ENCODE measurements at places on chromosomes 4 and X.
A peak's percentile ranks its signal among the peaks of the same experiment; 100 is the strongest.

- DNase-seq, result no peak
Observed at GRCh38 chr4:13478707-13479106, 5.4 kb downstream of the RAB28 start.

- no peak for DNase-seq
Observed at GRCh38 chr4:87799301-87800113, at the start of gene IBSP. IBSP (plus strand) TSS chr4:87799554; CDS start chr4:87802362, 2,808 bp downstream.

DNA sequence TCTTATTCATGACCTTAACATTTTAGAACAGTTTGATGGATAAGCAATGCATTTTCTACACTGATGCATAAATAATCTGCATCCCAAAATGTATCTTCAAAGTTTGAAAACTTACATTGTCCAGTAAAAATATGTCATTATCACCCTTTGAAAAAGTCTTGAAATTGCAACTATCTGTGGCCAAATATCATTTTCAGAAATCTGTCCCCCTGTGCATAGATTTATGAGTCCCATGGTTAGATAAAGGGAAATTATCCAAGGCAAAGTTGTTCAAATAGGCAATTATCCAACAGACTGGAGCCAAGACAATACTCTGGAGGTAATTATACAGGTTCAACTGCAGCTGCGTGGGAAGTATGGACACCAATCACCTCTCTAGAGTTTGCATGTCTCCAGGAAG is 182.5 kb upstream of the INTU start:
- no peak for DNase-seq

DNA sequence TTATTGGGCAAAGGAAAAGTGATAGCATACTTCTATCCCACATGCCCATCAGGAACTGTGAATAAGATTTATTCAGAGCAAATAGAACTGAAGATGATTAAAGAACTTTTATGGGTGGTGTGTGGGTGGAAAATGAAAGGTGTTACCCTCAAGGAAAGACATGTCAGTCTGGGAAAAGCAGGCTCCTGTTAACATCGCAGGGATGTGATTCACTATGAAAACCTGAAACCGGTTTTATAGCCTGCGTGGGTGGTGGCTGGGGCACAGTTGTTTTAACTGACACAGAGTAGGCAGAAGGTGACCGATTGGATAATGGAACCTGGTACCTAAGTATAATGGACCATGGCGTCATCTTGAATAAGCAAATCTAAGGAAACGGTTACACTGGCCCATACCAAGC is 61.3 kb upstream of the CASK start:
- no peak for DNase-seq

GRCh38 chrX:38718311-38718710 is 82.9 kb upstream of the MID1IP1 start:
- DNase-seq, result no peak

DNA sequence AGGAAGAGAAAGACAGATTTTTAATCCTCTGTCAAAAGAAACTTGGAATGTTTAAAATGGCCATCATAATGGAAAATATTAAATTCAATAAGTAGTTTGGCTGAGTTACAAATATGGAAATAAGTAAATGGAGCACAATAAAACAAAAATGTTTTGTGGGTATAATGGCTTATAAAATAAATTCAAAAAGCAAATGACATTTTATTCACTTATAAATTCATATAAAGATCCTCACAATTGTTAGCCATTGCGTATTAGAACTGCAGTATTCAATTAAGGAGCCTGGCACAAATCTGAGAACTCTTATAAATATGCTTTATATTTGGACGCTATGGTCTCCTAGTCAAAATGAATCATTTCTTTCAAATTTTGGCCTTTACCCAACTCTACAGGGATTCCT is 339.0 kb upstream of the PABPC4L start:
- no peak for DNase-seq

DNA sequence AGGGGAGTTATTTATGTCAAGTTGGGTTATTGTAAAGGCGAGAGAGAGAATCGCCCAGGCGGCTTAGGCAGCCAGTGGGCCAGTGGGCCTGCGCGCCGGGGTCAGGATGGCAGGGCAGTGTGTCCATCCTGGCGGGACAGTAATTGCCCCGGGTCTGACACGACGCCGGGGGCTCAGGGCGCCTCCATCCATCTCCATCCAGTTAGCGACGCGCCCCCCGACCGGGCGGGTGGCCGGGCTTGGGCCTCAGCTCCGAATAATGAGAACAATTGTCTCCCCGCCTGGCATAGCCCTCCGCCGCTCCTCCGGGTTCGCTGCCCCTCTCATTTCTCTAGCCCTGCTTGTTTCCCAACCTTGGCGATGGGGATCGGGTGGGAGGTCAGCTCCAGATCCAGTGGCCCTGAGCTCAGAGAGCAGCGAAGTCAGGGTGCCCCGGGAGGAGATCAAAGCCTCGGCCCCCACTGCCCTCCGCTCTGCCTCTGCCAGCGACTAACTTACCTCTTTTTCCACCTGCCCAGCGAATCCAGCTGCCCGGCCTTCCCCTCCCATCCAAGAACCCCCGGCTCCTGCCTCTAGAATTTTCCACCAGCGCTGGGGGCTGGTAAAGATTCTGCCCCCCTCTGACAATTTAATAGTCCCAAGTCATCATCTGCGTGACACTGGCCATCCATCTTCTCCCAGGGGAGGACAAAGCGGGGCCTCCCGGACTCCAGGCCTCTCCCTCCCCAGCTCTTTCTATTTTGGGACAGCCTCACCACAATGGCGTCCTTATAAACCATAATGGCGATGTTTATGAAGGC is 56.9 kb upstream of the TMEM33 start:
- no peak for DNase-seq

DNA sequence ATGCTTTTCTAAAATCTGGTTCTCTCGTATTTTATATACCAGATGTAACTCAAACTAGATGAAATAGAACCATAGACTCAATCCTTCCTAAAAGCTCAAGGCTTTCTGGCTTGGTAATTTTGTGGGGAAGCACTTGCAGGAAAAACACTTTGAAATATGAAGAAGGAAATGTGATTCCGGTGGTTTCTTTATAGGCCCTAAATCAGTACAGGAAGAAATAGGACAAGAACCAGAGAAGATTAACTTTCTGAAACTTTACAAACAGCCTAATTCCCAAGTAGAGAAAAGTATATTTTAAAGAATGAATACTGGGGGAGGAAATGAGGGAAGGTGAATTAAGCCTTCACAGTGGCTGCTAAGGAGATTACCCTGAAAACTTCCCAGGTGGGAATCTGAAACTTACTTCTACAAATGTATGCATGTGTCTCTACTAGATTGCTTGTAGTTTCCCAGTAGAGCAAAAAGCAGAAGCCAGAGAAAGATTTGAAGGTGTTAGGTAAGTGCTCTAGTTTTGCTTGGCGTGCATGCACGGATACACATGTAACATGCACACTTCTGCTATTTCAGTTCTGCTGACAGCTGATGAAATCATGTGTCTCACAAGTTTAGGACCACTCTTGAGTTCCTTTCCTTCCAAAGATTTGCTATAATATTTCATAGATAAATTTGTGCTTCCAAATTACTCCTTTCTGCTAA is 92.1 kb downstream of the AFF1 start:
- no peak for DNase-seq

- no peak for DNase-seq
Observed at GRCh38 chr4:20271950-20272349, 20.2 kb downstream of the SLIT2 start.

GRCh38 chr4:32985256-32985655 is 2265.1 kb downstream of the PCDH7 start:
- peak; percentile 62 for DNase-seq

- peak; percentile 63 for DNase-seq
Observed at GRCh38 chrX:133544115-133544514, 128.8 kb upstream of the GPC4 start.

GRCh38 chr4:186765673-186766546 is 42.3 kb upstream of the FAT1 start:
- no peak for DNase-seq

DNA sequence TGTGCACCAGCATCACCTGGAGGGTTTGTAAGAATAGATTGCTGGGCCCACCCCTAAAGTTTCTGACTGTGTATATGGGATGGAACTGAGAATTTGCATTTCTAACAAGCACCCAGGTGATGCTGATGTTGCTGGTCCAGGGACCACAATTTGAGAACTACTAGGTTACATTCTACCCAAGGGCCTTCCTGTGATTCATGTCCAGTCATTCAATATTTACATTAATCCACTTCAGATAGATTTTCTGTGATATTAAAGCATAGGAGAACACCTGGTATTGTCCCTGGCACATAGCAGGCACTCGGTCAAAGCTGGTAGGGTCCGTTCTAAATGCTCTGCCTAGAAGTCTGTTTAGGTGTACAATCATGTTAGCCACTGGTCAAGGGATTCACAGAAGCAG is 19.5 kb upstream of the XPNPEP2 start:
- no peak for DNase-seq

DNA sequence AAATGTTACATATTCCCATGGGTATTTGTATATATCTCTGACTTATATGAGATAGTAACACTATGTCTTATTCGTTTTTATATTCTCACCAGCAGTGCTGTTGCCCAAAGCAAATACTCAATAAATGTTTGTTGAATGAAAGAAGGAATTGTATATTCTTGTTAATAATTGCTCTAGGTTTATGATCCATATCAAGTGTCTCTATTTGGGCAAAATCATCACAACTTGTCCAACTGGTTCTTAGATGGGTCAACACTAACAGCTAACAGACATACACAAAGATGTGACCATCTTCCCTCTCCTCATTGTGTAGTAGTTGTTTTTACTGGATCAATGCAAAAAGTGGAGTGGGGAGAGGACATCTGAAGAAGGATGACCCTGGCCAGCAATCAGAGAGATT is 6.6 kb upstream of the APLN start:
- DNase-seq, result no peak

GRCh38 chr4:145307763-145308430 is 127.5 kb upstream of the OTUD4 start:
- DNase-seq, result no peak

DNA sequence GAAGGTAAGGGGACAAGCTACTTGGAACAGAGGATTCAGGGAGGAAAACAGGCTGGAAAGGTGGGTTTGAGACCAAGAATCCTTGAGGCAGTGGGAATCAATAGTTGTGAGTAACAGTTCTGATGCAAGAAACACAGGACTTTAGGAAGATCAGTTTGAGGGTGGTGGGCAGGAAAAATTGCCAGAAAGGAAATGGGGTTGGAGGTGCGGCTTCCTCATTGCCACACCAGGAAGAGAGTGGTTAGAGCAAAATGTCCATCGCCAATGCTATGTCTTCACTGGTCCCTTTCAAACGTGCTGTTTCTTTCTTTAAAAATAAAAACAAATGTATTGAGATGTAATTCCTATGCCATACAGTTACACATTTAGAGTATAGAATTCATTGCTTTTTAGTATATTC is 57.1 kb upstream of the NOCT start:
- DNase-seq, result no peak

GRCh38 chr4:140158365-140159030 is 4.5 kb upstream of the MAML3 start:
- DNase-seq, result peak; percentile 76

- no peak for DNase-seq
Observed at GRCh38 chr4:47368211-47368610, 95.3 kb downstream of the COMMD8 start.

- peak; percentile 88 for DNase-seq
Observed at GRCh38 chr4:140308366-140309123, 64.9 kb upstream of the SCOC start.

DNA sequence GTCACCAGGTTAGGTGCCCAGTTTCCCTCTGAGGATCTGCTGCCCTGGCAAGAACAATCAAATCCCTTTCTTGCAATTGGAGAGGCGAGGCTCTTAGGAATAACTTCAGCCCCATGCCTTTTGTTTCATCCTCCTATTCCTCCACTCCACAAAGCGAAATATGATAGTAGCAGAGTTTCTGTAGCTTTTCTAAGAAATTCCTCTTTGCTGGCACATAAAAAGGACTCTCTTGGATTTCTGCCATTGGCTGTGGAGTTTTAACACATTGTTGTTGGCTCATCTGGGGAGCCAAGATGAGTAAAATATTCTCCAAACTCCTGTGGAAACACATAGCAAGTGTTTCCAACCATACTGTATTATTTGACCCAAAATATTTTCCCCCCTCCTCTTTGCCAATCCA is 11.0 kb upstream of the ADGRG2 start:
- no peak for DNase-seq

GRCh38 chr4:179001918-179002317 is 1559.7 kb upstream of the AGA start:
- DNase-seq, result no peak

DNA sequence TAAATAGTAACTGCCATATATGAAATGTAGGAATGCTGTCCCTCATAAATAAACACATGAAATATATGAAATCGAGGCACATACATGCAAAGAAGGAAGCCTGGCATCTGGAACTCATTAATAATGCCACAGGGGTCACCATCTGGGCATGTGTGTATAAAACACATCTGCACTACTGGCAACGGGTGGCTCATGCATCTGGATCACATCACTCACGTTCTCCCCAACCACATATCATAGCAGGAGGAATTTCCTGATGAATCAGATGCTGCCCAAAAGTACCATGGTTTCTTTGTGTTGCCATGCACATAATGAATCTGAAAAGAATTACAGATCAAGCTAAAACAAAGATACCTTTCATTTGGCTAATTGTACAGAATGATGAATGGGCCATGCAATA is 28.6 kb downstream of the RNF175 start:
- DNase-seq, result peak; percentile 86

DNA sequence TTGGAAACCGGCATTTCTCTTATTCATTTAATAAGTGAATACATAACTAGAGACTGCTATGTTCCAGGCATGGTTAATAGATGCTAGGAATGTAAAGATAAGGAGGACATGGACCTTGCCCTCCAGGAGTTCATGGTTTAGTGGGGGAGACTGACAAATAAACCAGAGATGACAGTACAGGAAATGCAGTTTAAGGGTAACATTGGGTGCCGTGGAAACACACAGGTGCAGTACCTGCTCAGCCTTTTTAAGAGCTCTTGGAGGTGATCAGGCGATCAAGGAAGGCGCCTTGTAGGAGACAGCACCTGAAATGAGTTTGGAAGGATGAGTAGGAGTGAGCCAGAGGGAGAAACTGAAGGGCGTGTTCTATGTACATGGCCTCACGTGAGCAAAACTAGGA is 145.8 kb downstream of the AASDH start:
- DNase-seq, result no peak

DNA sequence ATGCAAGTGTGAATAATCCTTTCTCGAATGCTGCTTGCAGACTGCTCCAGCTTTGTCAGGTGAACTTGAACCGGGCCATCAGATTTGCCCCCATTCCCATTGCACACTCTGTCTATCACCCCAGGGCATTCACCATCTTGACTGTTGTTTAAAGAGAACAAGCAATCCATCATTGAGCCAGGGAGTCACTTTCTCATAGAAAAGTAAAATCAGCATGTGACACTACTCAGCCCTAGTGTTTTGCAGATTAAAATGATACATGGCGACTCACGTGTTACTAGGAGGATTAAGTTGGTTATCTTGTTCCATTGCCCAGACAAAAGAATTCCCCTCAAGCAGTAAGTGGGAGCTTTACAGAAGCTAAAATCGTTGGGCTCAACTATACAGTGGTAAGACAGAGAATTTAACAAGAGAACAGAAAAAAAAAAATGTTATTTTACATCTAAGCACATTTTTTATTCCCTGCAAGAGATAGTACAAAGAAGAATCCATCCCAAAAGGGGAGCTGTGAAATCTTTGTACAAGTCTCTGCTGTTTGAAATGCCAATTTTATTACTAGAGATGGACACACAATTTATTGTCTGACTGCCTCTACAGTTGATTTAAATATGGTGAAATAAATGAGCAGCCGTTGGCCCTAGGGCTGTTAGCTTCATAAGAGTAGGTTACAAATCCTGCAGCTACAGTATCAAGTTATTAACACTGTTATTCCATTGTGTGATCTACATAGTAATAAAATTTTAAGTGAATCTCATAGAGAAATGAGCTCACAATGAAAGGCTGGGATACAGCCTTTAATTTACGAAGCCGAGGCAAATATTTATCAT is 67.5 kb downstream of the NEUROG2 start:
- no peak for DNase-seq

- no peak for DNase-seq
Observed at GRCh38 chr4:157667836-157668235, 447.3 kb downstream of the GRIA2 start.
